ENCODE measurements at places on chromosomes 7 and 10.

- no peak for DNase-seq
Observed at GRCh38 chr7:12567015-12567414, 3.5 kb upstream of the SCIN start.

GRCh38 chr7:116663744-116664143 is 8.3 kb upstream of the MET start:
- DNase-seq = peak; percentile 10

GRCh38 chr7:134842886-134843430 is 63.5 kb downstream of the CALD1 start:
- DNase-seq = no peak

DNA sequence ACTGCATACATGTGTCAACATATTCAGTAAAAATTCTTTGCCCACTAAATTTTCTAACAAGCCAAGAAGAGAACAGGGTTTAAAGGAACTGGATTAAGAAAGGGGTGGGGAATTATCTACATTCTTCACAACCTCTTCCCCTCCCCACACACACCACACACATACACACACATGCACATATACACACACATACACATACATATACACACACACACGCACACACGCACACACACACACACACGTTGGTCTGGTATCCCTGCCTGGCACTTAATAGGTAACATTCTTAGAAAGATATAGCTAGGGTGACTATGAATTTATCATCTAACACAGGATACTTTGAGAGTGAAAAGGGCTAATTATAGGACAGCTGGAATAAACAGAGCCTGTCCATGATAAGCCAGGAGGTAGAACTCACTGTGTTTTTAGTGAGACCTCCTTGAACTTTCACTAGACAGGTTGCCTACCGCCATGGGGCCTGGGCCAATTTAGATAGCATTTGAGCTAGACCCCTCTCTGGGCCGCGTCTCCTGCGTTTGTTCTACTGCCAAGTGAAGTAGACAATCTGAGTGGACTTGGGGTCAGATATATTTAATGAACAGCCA is 33.1 kb upstream of the EPC1 start:
- DNase-seq = no peak

- no peak for DNase-seq
Observed at GRCh38 chr10:133394801-133395221, 854 bp downstream of the MTG1 start.

DNA sequence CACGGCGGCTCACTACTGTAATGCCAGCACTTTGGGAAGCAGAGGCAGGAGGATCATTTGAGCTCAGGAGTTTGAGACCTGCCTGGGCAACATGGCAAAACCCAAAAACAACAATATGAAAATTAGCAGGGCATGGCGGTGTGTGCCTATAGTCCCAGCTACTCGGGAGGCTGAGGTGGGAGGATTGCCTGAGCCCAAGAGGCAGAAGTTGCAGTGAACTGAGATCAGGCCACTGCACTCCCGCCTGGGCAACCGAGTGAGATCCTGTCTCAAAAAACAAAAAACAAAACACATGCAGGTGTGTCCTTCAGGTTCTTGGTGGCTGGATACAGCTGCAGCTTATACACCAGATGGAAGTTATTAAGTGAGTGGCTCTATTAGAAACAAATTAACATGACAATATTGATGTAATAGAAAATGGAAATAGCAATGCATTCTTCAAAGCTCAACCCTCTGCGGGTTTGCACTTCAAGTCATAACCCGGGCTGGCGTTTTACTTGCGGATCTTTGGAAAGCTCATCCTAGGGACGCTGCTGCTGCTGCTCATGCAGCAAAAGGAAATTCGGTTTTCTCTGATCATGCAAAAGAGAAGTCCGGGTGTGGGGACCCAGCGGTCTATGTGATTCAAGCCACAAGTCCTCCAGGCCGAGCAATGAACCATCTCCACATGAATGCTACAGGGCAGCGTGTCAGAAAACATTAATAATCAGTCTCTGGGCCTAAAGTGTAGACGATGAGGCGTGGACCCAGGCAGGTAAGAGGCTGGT is 281.9 kb downstream of the PRPF18 start:
- no peak for DNase-seq

GRCh38 chr10:102785818-102786217 is 42.1 kb downstream of the WBP1L start:
- no peak for DNase-seq

DNA sequence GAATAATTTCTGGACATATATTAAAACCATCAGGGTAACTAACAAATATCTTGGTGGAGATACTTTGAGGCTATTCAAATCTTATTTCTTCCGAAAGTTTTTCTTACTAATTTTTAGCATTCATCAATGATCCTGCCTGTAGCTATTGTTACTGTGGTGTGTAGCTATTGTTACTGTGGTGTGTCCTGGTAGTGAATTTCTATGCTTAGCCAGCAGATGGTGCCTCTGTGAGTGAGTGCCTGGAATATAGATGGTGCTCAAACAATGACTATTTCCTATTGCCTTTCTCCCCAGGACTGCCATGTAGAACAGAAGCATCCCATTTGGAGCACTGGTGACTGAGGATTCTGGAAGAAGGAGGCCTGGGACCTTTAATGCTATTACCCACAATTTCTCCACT is 245.7 kb downstream of the CCSER2 start:
- DNase-seq = no peak

DNA sequence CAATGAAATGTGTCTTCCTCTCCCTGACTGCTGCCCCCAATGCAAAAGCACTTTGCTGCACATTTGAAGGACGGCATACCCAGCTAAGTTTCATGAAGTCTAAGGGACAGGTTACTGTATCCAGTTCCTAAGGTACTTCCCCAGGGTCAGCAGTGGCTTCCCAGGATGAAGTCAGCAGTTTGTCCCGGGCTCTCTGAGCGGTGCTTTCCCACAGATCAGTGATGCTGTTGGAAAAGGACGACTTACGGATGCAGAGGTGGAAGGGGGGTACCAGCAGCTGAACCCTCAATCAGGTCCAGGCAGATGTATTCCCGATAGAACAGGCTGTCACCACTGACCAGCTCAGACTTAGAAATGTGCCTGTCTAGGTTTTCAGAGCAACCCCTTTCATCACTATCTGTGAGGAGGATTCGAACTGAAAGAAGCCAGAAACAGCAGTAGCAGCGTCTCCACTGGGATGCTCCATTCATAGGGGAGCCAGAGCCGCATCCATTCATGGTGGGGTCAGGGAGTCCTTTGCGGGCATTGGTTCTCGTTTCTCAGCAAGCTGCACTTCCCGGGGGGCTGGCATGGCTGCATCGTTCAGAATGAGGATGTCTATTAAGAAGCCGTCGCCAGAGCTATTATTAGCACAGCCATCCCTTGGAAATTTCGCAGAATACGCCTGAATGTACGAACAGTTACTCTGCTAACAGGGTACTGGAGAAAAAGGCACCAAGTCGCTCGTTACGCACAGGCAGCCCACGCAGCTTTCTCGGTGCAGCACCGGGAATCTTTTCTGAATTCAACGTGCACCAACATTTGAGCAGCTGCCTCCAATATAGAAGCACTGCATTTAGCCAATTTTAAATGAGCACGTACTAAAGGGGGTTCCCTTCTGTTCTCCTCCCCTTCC is 303.7 kb downstream of the PRPF18 start:
- no peak for DNase-seq

DNA sequence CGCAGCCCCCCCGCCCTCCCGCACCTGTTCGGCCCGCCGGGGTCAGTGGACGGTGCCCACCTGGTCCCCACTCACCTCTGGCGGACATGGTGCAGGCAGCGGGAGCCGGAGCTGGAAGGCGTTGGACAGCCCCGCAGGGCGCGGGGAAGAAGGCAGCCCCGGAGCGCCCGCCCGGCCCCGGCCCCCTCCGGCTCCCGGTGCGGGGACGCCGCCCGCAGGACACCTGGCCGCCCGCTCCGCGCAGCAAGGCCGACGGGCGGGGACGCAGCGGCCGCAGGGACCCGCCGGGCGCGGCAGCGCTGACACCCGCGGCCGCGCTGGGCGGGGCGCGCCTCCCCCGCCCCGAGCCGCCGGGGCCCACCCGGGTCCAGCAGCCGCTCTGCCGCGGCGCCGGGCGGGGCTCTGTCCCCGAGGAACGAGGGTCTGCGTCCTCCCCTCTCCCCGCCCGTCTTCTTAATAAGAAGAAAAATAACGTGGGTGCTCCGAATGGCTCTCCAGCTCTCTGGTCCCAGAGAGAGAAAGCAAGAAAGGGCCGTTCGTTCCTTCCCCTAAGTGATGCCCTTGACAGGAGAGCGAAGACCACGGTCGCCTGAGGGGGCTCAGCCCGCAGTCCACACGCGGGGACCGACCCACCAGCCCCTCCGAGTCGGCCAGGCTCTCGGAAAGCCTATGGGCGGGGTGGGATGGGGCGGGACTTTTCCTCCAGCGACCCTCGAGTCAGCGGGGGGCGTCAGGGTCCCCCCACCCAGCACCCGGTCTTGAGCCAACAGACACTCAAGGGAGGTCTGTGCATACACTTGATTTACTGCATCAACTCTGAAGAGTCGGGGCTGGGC is 53.4 kb upstream of the FHIP2A start:
- no peak for DNase-seq

DNA sequence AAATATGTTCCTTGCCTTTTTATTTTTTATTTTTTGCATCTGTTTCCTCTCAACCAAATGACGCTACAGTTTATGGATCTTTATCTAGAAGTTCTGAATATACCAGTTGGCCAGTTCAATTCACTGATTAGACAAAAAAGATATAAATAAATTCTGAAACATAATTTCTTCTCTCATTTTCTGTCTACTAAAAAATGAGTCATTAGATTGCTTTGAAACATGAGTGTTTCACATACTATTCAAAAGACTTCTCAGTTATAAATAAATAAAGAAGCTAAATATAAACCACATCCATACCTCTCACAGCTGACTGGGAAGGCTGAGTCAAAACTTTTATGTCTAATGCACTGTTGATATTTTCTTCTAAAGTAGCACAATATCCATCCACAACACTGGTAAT is 97.6 kb upstream of the GPR22 start:
- DNase-seq = no peak

DNA sequence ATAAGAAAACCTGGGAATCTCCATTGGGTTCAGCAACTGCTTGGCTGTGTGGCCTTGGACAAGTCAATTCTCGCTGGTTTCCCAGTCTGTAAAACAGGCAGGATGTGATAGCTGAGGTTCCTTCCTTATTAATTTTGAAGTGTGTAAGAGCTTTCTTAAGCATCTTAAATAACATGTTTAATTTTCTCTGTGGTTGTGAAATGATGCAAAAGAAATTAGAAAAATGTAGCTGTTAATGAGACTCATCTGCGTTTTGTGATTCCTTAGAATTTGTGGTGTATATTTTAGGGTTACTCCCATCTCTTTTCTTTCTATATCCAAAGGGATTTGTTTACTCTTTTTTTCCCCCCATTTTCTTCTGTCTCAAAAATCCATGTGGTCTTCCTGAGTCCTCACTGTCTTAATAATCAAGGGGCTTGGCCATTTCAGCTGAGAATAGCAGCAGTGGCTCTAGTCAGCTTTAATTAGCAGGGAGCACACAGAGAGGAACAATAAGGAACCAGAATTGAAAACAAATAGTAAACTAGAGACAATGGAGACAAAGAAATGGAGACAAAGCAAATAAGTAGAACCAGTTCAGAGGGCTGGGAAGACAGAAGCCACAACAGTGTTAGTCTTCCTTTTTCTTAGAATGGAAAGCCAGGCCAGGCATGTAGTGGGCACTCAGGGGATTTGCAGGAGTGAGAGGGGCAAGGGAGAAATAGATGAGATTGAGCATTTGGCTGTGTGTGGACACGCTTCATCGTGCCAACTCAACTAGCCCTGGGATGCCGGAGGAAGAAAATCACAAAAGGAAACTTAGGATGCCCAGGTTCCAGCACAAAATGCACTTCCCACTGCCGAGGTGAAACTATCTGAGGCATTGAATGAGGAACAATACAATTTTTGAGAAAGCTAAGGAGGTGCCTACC is 93.9 kb downstream of the CHN2 start:
- peak; percentile 71 for DNase-seq

GRCh38 chr7:27900006-27900405 is 160.0 kb downstream of the TAX1BP1 start:
- no peak for DNase-seq

GRCh38 chr7:101085162-101085964 is at the start of gene TRIM56:
TRIM56 (plus strand) TSS chr7:101085481; CDS start chr7:101087313, 1,832 bp downstream.
- DNase-seq = peak; percentile 78

GRCh38 chr7:132472463-132473120 is 103.7 kb downstream of the PLXNA4 start:
- DNase-seq = peak; percentile 53

- DNase-seq = peak; percentile 2
Observed at GRCh38 chr7:45890902-45891461, 2.7 kb downstream of the IGFBP1 start.

DNA sequence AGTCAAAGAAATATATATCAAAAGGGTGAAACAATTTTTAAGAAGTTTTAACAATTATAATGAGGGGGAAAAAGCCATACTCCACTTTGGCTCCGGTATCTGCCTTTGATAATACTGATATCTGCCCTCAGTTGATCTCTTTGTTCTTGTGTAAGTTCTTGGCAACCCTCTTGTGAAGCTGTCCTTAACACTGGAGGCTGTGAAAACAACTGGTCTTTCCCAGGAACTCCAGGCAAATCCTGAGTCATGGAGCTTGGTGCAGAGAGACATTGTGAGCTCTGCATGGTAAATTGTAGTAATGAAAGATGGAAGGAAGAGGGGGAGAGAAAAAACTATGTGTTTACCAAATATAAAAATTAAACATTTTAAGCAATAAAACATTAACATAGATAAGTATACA is 11.9 kb upstream of the ERVW-1 start:
- DNase-seq = no peak

GRCh38 chr7:45420843-45421495 is 153.2 kb upstream of the ADCY1 start:
- no peak for DNase-seq

DNA sequence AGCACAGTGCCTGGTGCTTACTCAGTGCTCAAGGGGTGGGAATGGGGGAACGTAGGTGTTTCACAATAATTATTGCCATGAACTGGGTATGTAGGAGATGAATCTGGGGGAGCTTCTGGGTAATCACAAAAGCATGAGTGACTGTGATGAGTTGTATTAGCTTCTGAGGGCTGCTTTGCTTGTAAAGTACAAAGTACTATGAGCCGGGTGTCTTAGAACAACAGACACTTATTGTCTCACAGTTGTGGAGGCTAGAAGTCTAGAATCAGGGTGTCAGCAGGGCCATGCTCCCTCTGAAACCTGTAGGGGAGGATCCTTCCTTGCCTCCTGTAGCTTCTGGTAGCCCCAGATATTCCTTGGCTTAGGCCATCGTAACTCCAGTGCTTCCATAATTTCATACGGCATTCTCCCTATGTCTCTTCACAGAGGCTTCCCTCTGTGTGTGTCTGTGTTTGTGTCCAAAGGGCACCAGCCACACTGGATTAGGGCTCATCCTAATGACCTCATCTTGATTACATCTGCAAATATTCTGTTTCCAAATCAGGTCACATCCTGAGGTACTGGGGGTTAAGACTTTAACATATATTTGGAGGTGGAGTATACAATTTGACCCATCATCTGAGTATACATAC is 84.8 kb upstream of the AGBL3 start:
- DNase-seq = no peak

- DNase-seq = no peak
Observed at GRCh38 chr10:112802411-112803022, 147.5 kb upstream of the TCF7L2 start.

GRCh38 chr10:285216-285615 is 150.0 kb downstream of the ZMYND11 start:
- DNase-seq = peak; percentile 85

- no peak for DNase-seq
Observed at GRCh38 chr7:7231865-7232264, 49.5 kb downstream of the C1GALT1 start.

Measured in DMS153 (cell line).